ENCODE measurements at places on chromosomes 6 and 20.

- DNase-seq: peak; percentile 57
Observed at GRCh38 chr6:40845553-40845952, 193.5 kb downstream of the UNC5CL start.

- DNase-seq: no peak
Observed at GRCh38 chr6:124777863-124778262, 184.4 kb upstream of the RNF217 start.

DNA sequence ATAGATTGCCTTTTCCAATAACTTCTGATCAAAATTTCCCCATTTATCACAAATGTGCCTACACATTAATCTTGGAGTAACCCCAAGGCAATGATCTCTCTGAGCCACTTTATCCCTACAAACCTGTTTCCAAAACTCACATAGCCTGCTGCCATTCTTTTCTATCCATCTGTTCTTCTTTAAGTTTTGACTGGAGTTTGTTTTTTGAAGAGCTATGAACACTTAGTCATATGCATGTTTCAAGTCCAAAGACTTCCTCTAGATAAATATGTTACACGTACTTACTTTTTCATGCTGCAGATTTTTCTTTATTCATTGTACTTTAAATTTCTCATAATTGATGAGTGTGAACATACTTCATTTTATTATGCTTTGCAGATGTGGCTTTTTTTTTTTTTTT lies 488.9 kb upstream of the CITED2 start:
- no peak for DNase-seq

GRCh38 chr6:137706083-137706750 lies 160.8 kb upstream of the TNFAIP3 start:
- DNase-seq: no peak

DNA sequence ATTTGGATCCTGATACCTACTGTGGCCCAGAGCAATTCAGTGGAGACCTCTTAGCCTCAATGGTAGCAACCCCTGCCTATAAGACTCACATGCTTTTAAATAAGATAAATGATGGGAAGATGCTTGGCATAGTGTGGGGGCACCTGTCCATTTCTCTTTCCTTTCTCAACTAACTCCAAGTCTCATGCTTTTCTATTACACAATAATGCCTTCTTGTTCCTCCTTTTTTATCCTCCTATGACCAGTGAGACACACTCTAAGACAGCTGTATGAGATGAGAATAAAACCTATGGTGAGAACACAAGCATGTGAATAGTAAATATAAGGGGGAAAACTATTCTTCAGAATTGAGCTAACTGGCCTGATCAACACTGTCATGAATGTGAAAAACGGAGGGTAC lies 147.0 kb upstream of the STXBP5 start:
- DNase-seq: no peak

- no peak for DNase-seq
Observed at GRCh38 chr20:58636983-58637421, 14.1 kb upstream of the STX16 start.

GRCh38 chr6:33869121-33869520 lies 65.3 kb upstream of the MLN start:
- DNase-seq: no peak

DNA sequence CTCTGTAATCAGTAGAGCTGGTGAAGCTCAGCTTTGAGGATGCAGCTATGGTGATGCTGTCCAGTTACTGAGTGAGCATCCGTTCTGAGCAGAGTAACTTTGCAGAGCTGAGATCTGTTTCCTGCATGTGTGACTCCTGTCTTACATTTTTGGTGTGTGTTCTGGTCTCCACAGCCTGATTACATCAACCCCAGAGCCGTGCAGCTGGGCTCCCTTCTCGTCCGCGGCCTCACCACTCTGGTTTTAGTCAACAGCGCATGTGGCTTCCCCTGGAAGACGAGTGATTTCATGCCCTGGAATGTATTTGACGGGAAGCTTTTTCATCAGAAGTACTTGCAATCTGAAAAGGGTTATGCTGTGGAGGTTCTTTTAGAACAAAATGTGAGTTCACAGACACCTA lies 81.6 kb downstream of the FAM120B start:
- DNase-seq: no peak

DNA sequence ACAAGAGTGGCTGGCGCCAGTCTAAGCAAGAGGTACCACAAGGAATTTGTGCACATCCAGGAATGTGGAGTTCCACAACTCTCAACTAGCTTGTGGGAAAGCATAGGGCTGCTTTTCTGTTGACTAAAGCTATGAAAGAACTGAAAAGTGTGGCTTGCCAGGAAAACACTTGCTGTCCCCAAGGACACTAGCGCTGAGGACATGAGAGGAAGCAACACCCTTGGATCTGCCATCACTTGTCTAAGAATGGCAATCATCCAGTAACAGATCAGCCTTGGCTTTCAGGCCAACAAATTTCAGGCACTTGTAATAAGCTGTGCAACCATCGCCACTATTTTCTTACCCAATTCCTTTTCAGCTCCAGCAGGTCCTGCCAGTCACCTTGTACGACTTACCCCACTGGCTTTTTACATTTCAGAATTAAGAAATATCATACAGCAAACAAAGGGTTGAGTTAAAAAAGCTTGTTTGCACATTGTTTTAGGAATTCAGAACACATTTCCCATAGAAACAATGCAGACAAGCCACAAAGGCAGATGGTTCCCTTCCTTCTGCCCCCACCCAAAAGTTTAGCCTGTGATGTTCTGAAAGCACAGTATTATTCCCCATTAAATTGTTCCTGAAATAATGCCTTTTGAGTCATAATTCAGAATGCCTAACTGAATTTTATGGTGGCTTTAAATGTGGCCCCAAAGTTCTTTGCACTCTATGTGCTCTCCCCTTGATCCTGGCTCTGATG lies 57.9 kb upstream of the SSTR4 start:
- no peak for DNase-seq

DNA sequence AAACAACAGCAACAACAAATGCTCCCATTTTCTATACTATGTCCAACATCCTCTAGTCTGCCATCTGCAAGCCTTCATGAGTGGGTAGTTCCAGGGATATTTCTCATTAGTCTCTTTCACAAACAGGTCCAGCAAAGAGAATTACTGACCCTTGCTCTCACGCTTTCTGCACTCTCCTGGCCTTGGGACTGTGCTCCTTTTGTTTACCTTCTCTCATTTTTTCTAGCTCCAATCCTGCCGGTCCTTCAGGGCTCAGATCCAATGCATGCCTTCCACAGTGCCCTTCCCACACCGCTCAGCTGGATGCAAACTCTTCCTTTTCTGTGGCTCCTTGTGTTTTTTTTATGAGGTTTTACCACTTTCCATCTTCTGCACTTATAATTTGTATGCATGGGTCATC lies 47.2 kb downstream of the ADTRP start:
- DNase-seq: no peak

- no peak for DNase-seq
Observed at GRCh38 chr6:6946206-6947155, 161.3 kb upstream of the RREB1 start.
